Suprapubic skin (tissue), 4 donors: ENCODE measurements at places on chromosomes 6 and 20. TPM values are rescaled to one million over a fixed set of nuclear protein-coding genes. Genes with fewer than 3 reads are reported as not detected.
A peak's percentile ranks its signal among the peaks of the same experiment; 100 is the strongest.

DNA sequence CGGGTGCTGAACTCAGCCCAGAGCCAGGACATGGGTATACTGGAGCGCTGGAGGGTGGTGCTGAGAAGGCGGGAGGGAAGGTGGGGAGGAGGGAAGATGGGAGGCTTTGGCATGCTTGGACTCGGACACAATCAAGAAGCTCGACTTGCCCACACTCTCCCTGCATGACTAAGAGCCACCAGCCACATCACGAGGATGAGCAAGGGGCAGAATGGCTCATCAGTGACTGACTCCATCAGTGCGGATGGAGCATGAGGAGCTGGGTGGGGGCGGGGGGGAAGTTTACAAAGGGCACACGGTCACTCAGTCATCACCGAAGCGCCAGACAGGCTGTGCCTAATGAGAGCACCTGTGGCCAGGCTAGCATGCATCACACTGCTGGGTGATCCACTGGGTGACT lies 222.8 kb downstream of the KIF16B start:
- H3K4me3 ChIP-seq: no peak overlapping the region
- peaks cover 16% of the 10 kb centered on the region for H3K36me3 ChIP-seq
- H3K27ac ChIP-seq: no peak overlapping the region
- no peaks in the 10 kb centered on the region for H3K27me3 ChIP-seq
- no peaks in the 10 kb centered on the region for H3K4me1 ChIP-seq

DNA sequence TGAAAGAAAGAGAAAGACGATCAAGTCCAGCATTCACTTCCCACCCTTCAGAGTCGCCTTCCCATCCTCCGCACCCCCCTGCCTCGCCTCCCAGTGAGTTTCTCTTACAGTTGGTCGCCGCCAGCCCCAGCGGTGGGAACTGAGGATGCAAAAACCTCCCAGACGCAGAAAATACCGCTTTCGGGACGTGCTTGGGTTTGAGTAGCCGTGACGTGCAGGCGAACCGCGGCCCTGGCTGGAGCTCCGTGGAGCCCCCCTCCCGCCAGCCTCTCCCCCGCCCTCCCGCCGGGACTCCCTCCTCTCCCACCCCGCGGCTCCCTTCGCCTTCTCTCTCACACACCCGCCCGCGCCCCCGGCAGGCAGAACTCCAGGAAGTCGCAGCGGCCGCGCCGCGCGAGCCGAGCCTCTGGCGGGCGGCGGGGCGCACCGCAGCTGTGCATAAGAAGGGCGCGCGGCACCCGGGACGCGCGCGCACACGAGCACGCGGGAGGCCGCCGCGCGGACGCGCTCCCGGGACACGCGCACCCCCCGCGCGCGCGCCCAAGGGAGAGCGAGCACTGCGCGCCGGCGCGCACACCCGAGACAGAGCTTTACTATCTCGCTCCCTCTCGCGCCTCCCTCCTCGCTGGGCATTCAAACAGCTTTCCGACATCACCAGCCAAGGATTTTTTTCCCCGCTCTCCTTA lies at the start of gene ADGRB3:
ADGRB3 (plus strand) TSS at position 557 of the 686 bp plus-strand sequence. CDS start 3,394 bp downstream, outside the sequence.
- peaks cover 27% of the 10 kb centered on the region for H3K4me1 ChIP-seq
- H3K27ac ChIP-seq: peak within 1 kb of the TSS; percentile 60
- peaks cover 10% of the 10 kb centered on the region for H3K27me3 ChIP-seq
- peak within 1 kb of the TSS; percentile 63 for H3K4me3 ChIP-seq
- peak; percentile 86 for DNase-seq
- H3K36me3 ChIP-seq: no peaks in the 10 kb centered on the region

DNA sequence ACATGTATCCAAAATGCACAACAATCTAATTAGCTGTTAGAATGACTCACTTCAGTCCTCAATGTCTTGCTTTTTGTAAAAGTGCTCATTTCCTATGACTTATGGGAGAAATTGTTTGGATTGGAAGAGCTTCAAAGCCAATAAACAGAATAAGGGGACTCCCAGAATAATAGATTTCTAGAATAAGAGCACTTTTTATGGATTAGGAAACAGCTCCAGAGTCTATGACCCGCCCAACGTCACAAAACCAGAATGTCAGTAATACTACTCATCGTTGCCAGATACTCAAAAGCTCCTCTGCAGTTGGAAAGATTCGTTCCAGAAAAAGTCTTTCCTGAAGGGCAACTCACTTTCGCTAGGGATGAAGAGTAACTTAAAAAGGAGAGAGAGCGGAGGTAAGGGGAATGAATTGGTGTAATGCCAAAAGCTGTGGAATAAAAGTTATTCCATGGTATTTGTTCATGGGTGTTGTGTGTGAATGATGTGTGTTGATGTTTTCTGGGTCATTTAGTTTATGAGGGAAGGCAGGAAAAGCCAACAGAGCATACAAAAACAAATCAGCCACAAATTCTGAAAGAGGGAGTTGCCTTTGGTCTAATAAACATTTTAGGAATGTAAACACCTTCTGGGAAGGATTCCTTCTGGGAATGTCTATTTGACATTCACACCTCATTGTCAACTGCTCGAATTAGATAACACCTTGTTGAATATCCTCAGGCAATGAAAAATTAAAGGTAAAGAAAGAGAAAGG lies 64.6 kb downstream of the SYNE1 start:
- peak overlapping the region; percentile 52 for H3K27ac ChIP-seq
- H3K4me3 ChIP-seq: no peak overlapping the region
- H3K36me3 ChIP-seq: no peaks in the 10 kb centered on the region

GRCh38 chr6:158575550-158575949 lies 15.7 kb downstream of the TMEM181 start:
- H3K27me3 ChIP-seq: no peaks in the 10 kb centered on the region
- H3K36me3 ChIP-seq: peaks cover 5% of the 10 kb centered on the region
- DNase-seq: no peak
- peaks cover 2% of the 10 kb centered on the region for H3K4me1 ChIP-seq
- H3K27ac ChIP-seq: no peak overlapping the region

DNA sequence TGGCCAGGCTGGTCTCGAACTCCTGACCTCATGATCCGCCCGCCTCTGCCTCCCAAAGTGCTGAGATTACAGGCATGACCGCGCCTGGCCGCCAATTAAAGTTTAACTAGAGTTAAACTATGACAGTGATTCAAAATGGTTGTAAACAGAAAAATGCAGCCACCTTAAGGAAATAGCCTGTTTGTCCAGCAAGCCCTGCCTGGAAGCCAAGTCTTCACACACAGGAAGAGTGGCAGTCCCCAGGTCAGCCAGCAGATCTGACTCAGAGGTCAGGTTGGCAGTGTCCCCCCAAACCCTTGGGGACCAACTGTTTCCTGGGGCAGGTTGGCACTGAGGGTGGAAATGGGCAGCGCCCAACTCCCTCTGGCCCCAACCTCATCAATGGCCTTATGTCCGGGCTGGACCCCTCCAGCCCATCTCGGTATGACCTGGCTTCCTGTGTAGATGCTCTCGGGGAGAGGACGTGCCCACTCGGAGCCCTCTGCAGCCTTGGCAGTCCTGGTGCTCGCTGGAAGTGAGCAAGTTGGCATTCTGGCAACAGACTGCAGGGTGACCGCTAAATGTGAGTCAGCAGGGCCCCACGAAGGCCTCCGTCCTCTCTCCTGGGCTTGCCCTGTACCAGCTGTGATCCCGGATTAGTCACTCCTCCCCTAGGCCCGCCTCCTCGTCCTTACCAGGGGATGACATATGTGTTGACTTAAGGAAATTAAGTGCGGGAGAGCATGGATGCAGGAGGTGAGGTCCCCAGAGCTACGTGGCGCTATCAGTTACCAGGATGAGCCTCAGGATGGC lies 9.7 kb upstream of the HSP90AB1 start:
- H3K27ac ChIP-seq: peak overlapping the region; percentile 91
- H3K4me3 ChIP-seq: peak overlapping the region; percentile 60
- DNase-seq: peak; percentile 94
- H3K4me1 ChIP-seq: peaks cover 54% of the 10 kb centered on the region

DNA sequence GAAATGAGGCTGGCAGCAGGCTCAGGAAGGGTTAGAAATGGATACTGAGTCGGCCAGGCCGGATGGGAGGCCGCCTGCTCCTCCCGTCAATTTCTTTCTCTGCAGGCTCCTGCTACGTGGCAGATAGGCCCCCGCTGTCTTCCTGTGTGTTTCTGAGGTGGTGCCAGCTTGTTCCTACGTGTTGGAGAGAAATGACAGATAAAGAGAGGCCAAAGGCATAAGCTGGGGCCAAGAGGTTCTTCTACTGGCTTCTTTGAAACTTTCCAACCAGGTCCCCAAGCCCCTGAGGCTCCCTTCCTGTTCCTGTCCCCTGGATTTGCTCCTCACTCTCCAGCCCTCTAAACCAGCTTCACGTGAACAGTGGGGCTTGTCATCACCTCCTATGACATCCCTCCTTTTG lies 76.8 kb downstream of the TCP11 start:
- H3K4me3 ChIP-seq: no peak overlapping the region
- H3K36me3 ChIP-seq: peaks cover 44% of the 10 kb centered on the region
- no peaks in the 10 kb centered on the region for H3K27me3 ChIP-seq

GRCh38 chr20:16123623-16124022 lies 449.6 kb downstream of the KIF16B start:
- no peaks in the 10 kb centered on the region for H3K4me1 ChIP-seq
- H3K27ac ChIP-seq: no peak overlapping the region
- no peak for DNase-seq
- no peaks in the 10 kb centered on the region for H3K27me3 ChIP-seq
- H3K36me3 ChIP-seq: no peaks in the 10 kb centered on the region
- no peak overlapping the region for H3K4me3 ChIP-seq

DNA sequence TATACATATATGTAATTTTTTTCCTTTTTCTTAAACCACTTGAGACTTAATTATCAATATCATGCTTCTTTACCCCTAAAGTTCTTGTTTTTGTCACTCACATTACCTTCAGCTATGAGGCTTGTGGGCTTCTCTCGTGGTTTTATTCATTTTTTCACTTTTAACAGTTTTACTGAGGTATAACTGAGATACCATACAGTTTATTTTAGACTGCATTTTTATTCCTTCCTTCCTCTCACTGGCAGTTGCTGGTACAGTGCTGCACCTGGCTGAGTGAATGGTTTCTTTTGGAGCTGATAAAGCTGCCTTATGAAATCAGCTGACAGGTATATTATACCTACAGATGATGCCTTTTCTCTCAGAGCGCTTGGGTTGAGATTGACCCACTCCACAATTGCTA lies 54.4 kb downstream of the LRP11 start:
- H3K4me1 ChIP-seq: no peaks in the 10 kb centered on the region
- peaks cover 27% of the 10 kb centered on the region for H3K36me3 ChIP-seq
- no peak for DNase-seq
- H3K27ac ChIP-seq: no peak overlapping the region
- no peaks in the 10 kb centered on the region for H3K27me3 ChIP-seq

GRCh38 chr6:13834790-13835189 lies 20.4 kb upstream of the MCUR1 start:
- peaks cover 8% of the 10 kb centered on the region for H3K4me1 ChIP-seq
- H3K4me3 ChIP-seq: no peak overlapping the region
- no peak for DNase-seq
- no peak overlapping the region for H3K27ac ChIP-seq

CCN6 gene
- total RNA-seq: 1.0 TPM

TSHZ2 gene
- total RNA-seq: 10.2 TPM

COL9A3 gene
- total RNA-seq: 6.8 TPM

MAPK13 gene
- total RNA-seq: 103 TPM
